GM12864 (cell line): ENCODE measurements at places on chromosomes 7 and 10.

GRCh38 chr10:37125191-37125732, at the start of gene ANKRD30A:
TSS of gene ANKRD30A (plus strand) at chr10:37125598. CDS start at chr10:37125788, 190 bp downstream.
- DNase-seq, result no peak

- DNase-seq, result no peak
Observed at GRCh38 chr10:43980313-43980712, 331.6 kb upstream of the ZNF32 start.

GRCh38 chr10:84484541-84484940, 156.2 kb downstream of the CCSER2 start:
- DNase-seq, result no peak

DNA sequence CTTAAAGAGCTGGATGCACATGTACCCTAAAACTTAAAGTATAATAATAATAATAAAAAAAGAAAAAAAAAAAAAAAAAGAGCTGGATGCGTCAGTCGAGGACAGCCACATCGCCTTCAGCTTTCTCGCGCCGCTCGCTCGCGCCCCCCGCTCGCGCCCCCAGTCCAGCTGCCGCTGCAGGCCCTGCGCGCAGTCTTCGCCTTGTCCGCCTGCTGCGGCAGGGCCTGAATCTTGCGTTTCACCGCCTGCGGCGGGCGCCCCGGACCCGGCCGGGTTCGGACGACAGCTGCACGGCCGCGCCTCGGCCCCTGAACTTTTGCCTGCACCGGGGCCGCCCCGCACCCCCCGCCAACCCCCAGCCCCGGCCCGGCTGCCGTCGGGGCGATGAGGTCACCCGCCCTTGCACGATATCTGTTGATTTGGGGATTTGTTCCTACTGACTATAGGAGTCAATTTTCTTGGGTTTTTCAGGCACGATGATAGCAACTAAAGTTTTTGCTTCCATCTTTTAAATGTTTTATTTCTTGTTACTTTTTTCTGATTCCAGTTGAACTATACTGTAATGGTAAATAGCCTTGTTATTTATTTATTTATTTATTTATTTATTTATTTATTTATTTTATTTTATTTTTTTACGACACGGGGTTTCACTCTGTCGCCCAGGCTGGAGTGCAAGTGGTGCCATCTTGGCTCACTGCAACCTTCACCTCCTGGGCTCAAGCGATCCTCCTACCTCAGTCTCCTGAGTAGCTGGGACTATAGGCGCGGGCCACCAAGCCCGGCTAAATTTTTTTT, 33.5 kb upstream of the CPN1 start:
- DNase-seq, result no peak

DNA sequence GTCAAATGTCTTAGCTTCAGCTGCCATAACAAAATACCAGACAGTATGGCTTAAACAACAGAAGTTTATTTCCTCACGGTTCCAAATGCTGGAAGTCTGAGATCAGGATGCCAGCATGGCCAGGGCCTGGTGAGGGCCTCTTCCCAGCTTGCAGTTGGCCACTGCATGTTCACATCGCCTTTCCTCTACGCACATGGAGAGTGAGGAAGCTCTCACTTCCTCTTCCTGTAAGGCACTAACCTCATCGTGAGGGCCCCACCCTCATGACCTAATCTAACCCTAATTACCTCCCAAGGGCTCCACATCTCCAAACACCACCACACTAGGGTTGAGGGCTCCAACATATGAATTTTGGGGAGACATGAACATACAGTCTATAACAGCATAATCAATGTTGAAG, 14.4 kb downstream of the ZNF33B start:
- no peak for DNase-seq
